ENCODE measurements at places on chromosomes 13 and 19.
A peak's percentile ranks its signal among the peaks of the same experiment; 100 is the strongest.

DNA sequence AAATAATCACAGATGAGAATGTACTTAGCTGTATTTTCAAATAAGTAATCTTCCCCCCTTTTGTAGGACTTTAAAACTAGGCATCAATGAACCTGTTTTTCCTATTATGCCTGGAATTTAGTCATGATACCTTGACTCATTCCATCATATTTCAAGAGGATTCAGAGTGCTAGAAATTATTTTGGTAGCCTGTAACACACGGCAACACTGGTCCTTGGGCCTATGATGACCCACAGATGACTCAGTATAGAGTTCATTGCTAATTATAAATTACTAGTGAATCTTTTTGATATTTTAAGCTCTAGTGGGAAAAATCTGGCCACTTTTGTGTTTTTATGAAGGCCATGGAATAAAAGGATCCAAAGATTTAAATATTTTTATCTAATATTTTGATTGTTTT, 26.0 kb upstream of the GARRE1 start:
- DNase-seq: no peak

DNA sequence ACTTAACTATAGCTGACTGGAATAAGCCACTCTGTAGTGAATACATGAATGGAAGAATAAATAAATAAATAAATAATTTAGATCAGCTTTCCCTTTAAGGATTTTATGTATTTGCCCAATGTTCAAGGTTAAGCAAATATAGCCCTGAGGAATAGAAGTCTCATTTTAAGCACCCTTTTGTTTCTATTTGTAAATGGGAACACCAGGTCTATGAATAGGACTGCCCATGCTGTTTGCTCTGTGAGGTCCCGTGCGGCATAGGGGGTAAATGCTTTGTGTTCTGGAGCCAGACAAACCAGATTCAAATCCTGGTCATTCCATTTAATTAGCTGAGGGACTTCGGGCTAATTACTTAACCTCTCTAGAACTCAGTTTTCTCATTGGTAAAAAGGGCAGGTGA, 29.3 kb downstream of the CBY2 start:
- no peak for DNase-seq

DNA sequence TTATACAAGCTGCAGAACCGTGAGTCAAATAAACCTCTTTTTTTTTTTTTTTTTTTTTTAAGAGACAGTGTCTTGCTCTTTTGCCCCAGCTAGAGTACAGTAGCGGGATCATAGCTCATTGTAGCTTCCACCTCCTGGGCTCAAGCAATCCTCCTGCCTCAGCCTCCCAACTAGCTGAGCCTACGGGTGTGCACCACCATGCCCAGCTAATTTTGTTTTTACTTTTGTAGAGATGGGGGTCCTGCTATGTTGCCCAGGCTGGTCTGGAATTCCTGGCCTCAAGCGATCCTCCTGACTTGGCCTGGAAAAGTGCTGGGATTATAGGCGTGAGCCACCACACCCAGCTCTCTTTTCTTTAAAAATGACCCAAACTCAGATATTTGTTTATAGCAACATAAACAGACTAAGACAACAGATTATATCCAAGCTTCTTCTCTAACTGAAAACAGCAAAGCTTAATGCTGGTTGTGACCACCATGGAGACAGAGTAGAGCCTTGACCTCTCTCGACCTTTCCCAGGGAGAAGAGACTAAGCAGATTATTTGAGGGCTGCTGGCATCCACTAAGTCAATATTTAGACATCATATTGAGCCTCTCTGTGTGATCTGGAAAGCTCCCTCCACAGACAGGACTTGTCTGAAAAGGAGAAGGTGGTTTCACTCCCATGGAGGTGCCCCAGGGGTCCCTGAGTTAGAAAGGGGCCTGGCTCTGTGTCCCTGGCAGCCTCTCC, 150.0 kb downstream of the KCTD15 start:
- DNase-seq: no peak

DNA sequence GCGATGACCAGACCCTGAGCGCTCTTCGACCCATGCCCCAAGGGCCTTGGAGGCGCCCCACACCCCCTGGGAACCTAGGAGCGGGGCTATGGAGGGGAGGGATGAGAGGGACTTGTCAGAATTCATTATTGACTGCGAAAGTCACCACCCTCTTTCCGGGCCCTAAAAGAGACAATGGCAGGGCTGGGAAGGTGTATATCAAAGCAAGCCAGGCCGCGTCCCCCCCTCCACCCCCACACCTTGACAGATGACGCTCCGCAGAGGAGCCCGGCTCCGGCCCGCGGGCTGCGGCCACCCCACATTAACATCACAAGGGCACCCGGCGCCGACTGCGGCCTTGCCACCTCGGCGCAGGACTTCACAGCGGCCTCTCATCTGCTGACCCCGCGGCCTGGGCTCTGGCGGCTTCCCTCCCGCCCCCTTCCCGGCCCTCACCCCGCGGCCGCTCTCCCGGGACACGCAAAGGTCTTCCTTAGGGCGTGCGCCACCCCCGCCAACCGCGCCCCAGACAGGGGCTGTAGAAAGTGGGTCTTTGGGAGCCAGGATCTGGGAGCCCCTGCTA, 2.4 kb downstream of the CDX2 start:
- DNase-seq: no peak

GRCh38 chr19:47725759-47726401, 12.7 kb downstream of the EHD2 start:
- no peak for DNase-seq

GRCh38 chr13:93420206-93420605, 193.6 kb downstream of the GPC6 start:
- no peak for DNase-seq

DNA sequence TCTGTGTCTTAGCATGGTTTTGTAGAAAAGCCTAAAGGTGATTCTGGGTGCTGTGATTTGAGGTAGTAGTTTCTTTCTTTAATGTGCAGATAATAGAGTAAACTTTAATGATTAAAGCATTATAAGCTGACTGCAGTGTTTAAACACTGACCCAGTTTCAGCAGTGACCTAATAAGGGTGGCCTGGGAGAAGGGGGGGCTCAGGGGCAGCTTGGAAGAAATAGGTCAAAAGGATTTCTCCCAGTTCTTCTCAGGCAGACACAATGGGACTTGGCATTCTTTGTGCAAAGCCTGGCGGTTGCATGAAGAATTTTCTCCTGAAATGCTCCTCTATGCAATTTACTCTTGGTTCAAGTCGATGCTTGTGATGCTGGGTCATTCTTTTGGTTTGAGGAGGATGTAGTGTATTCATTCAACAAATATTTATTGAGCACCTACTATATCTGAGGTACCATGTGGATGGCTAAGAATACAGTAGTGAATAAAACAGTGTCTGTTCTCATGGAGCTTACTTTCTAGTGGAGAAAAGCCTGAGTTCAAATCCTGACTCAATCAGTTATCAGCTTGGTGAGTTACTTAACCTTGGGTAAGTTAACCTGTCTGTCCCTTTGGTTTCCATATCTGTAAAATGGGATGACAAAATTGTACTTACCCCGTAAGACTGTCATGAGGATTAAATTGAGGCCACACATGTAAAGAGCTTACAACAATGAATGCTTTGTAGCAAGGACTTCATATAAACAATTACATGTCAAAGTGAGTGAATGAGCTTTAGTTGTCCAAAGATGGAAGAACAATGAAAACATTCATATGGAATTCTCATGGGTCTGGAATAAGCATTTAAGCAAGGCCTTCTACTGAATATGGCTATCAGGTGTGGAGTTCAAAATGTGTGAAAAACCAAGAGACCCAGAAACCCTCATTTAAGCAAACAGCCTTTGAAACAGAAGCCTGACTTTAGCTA, 210.2 kb downstream of the KCNRG start:
- no peak for DNase-seq

- peak; percentile 54 for DNase-seq
These were observed 8.4 kb downstream of the NPHS1 start for GRCh38 chr19:35843676-35844481.

DNA sequence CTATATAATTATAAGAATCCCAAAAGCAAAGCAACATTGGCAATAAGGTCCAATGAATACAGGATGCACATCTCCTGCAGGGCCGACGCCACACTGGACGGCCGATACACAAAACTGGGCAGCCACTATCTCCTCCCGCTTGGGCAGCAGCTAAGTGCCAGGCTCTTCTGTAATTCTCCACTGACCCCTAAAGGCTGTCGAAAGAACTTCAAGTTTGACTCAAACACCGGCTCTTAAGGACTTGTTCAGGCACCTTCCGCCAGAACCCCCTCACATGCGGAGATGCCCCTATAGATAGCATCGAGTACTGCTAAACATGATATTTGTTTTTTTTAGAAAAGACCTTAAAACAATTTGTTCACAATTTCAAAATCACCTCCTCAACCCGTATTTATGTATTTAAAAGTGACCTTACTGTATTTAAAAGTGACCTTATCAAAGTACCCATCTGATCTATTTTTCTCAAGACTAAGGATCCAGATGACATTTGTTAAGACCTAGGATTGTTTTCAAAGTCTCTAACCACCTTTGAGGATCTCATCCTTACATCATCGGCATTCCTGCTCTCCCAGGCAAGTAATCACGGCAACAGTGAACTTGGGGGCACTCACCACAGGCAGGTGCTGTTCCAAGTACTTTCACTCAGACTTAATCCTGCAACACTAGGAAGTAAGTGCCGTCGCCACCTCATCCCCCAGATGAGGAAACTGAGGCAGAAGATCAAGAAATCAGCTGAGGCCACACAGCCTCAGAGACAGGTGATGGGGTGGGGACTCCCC, 77.8 kb downstream of the TUBGCP3 start:
- no peak for DNase-seq

DNA sequence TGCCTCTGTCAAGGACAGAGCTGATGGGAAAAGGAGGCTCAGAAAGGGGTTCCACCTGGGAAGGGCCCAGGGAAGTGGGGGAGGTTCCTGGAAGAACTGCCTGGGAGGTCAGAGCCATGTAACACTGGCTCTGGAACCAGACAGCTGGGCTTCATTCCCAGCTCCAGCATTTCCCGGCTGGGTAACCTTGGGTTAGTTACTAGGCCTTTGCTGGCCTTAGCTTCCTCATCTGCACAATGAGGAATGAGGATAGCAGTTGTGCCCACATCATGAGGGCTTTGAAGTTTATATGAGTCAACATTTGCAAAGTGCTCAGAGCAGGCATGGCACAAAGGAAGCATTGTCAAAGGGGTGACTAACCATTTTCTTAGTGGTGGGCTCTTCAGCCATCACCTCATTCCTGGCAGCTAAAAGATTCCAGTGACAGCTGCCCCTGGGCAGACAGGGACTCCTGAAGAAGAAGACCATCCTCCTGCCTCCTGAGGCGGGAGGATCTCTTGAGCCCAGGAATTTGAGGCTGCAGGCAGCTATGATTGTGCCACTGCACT, 1.7 kb upstream of the DNAJB1 start:
- no peak for DNase-seq

GRCh38 chr19:3494051-3494450, 6.4 kb downstream of the DOHH start:
- DNase-seq: no peak

- no peak for DNase-seq
These were observed 58.5 kb downstream of the DGKH start for GRCh38 chr13:42106998-42107397.

GRCh38 chr19:12913011-12913561, 6.0 kb downstream of the SYCE2 start:
- DNase-seq: no peak

DNA sequence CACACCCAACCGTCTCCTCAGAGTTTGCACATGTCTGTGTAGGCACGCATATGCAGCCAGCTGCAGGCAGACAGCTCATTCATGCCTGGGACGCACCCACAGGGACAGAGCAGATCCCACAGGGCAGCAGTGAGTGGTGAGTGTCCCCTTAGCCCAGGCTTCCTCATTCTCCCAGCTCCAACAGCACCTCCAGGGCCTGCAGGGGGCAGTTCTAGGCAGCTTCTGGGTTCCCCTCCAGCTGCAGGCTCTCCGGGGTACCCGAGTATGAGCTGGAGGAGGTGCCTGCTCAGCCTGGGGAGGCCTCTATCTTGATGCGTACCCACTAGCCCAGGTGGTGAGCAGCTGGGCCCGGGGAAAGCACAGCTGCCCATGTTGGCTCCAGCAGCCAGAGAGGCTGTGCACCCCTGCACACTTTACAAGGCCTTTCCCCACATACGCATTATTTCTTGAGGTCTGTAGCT, 1.3 kb upstream of the SHANK1 start:
- DNase-seq: no peak

GRCh38 chr13:87042946-87043345, 628.2 kb upstream of the SLITRK5 start:
- DNase-seq: no peak

DNA sequence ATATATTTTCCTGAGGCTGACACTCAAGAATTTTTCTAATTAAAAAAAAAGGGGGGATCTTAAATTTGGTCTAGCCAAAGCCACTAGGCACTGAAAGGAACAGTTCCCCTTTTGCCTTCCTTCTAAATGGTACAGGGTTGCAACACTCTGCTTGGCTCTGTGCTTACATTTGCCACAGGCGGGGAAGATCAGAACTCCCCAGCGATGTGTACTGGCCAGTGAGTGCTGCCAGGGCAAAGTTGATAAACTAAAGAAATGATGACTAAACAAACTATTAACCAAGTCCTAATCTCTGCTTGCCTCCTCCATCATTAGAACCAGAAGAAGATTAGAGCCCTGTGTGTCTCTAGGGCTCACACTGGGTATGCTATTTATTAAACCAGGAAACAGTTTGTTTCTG, 75.3 kb upstream of the SCEL start:
- no peak for DNase-seq

DNA sequence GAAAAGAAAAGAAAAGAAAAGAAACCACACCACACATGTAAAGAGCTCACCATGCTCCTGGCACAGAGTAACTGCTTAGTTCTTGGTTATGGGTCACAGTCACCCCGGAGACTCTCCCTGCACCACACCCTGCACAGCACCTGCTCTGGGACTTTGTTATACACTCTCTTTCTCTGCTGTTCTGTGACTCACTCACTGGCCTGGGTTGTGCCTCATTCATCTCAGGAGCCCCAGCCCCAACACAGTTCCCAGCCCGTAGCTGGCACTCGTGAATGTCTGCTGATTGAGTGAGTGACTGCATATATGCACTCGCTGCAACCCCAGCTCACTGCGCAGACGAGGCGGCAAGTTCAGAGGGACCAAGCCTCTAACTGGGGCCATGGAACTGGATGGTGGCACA, 22.9 kb upstream of the ZNF507 start:
- DNase-seq: no peak

DNA sequence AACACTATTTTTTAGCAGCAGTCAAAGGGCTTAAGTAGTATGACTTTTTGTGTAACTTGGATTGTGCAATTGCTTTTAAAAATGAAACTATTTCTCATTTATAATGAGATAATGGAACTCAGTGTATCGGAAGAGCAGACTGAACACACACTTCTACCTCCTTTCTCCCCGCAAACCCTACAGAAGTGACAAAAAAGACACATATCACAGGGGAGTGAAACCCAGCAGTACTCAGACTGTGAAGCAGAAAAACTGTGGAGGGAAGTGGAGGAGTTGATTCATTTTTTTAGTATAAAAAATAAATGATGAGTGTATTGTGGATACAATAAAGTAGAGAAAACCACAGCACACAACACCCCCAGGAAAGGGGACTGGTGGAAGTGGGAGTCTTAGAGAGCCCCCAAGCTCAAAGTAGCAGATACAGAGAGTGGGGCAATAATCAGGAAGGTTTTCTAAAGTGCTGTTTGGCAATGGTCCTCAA, 9.7 kb downstream of the LPAR6 start:
- DNase-seq: no peak
